ENCODE measurements at places on chromosomes 11 and 22.

GRCh38 chr22:32866953-32867352 lies 65.4 kb downstream of the TIMP3 start:
- no peak for DNase-seq

- no peak for DNase-seq
These were observed 55.6 kb downstream of the TCF20 start for GRCh38 chr22:42214633-42215415.

DNA sequence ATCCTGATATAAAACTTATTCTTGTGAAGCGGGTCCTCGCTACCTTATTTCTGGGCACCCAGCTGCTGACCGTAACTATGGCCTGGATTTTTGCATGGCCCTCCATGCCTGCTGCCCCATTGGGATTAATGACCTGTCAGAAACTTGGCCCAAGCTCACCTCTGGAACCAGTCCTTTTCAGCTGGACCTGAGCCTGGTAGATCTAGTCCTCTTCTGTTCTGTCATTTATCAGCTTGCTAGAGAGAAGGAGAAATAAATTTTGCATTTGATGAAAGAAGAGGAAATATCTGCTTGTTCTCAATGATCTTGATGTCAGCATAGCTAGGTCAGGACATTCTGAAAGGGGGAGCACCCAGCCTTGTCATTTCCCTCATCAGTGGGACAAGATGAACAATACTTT lies 387.8 kb upstream of the LARGE1 start:
- DNase-seq = no peak

- DNase-seq = no peak
These were observed 159.7 kb downstream of the FAT3 start for GRCh38 chr11:92384358-92384757.

DNA sequence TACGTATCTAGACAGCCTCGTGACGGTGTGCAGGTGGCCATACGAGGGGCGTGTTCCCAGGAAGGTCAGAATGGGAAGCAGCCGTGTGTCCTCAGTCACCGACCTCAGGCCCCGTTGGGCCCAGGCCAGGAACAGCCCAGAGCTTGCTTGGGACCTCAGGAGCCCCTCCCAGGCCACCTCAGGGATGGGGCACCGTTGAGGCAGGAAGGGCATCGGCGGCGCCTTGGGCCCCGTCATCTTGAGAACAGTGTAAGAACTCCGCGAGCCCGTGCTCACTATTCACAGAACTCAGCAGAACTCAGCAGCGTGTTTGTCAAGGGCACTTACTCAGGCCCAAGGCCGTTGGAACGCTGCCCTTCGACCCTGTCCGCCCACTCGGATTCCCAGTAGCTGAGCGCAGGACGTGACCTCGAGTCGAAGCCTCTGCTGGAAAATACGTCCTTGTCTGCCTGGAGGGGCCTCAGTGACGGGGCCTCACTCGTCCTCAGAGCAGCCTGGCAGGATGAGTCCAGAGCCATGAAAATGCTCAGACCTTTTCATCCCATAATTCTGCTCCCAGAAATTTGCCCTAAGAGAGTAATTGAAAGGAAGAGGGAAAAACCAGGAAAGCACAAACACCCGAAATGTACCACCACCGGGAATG lies 1134.8 kb downstream of the BRD1 start:
- DNase-seq = no peak

DNA sequence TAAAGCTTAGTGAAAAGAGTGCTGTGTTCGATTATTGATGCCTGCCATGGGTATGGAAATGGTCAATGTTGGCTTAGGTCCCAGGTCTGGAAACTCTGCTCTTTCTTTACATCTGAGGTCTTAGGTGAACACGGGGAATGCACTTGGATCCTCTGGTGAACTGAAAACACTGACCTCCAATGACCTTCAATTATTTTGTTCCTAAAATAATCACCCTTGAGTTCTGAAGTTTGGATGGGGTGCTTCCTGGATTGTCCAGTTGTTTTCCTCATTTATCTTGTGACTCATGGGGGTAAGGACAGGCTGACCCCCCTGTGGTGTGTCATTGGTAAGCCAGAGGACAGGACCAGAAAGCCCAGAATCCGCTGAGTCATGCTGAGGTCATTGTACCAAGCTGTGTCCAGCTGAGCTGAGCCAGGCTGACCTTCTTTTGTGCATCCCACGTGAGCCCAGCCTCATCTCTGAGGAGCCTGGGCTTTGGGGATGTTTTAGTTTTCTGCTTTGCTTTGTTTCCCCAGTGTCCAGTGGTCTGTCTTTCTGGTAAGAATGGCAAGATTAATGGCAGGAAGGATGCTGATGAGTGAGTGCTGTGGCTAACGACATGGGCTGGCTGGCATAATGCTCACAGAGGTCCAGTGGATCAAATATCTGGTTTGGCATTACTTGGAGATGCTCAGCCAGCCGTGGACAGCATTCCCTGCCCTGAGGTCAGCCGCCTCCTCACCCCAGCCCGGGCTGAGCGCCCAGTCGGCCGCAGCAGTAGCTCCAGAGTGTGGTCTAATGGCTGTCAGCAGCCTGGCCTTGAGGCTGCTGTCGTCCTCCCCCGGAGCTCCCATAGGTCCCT lies 35.6 kb downstream of the AMPD3 start:
- no peak for DNase-seq

DNA sequence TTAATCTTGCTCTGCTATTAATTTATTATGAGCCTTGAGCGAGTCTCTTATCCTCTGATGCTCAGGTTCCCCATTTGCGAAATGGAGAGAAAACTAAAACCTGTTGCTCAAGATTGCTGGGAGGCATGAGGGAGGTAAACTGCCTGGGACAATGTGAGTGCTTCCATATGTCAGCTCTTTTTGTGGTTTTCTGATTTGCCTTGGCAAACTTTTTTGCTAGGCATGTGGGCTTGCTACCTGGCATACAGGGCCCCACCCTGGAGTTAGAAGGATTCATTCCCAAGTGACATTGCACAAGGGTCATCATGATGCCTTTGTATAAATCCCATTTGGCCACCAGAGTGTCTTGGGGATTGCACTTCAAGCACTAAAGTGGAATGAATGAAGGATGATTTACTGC lies 22.4 kb downstream of the TSPAN18 start:
- no peak for DNase-seq

DNA sequence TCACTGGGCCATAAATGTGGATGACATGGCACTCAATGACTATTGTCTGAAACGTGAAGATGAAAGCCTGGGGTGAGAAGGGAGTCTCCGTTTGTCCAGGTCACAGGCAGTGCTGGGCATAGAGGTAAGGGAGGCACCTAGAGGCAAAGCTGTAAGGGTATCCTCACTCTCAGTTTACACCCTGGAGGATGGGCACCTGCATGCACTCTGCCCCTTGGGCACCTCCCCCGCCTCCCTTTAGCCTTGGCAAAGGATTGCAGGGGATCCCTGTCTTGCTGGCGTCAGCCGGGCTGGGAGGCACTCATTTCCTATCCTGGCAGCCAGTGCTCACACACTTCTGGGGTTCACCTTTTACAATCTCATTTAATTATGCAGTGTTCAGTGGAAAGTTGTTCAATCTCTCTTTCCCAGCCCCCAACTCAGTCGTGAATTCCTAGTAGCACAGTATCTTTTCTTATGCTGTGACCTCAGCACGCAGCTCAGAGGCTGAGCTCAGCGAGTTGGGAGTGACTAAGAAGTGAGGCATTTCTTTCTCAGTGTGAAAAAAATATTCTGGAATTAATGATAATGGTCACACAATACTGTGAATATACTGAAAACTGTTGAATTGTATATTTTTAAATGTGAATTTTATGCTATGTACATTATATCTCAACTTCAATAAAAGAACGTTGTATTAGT lies 866.6 kb downstream of the BRD1 start:
- DNase-seq = no peak

DNA sequence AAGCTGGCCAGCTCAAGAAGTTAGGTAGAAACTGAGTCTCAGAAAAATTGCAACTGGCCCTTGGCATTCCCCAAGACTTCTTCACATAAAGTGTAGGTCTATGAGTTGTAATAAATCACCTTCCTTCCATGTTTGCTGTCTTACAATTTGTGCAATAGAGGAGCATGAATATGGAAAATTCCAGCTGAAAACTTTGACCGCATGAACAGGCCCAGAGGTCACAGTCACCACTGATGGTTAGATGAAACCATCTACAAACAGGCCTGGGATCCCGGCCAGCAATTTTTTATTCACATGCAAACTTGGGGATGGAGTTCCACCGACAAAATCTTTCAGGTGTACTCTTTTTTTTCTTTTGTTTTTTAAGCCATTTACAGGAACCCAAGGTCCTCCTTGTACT lies 88.1 kb downstream of the SERGEF start:
- DNase-seq = no peak

GRCh38 chr22:49828599-49828965 lies 909 bp upstream of the BRD1 start:
- no peak for DNase-seq

GRCh38 chr11:27699242-27699925 lies 871 bp downstream of the BDNF start:
- peak; percentile 48 for DNase-seq

GRCh38 chr11:1087961-1088926 lies 13.6 kb downstream of the MUC2 start:
- DNase-seq = peak; percentile 55

DNA sequence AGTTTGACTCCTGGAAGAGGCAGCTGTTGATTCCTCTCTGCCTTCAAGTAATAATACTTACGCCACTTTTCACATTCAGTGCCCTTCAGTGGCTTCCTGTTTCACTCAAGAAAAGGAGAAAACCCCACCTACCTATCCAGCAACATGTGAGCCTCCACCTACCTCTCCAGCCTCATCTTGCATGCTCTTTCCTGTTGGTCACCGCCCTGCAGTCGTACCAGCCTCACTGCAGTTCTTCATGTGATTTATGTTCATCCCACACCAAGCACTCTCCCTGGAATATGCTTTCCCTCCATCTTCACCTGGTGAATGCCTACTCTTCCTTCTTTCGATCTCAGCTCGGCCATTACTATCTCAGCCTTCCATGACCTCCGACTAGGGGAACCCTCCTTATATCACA lies 21.8 kb upstream of the YWHAH start:
- DNase-seq = no peak

DNA sequence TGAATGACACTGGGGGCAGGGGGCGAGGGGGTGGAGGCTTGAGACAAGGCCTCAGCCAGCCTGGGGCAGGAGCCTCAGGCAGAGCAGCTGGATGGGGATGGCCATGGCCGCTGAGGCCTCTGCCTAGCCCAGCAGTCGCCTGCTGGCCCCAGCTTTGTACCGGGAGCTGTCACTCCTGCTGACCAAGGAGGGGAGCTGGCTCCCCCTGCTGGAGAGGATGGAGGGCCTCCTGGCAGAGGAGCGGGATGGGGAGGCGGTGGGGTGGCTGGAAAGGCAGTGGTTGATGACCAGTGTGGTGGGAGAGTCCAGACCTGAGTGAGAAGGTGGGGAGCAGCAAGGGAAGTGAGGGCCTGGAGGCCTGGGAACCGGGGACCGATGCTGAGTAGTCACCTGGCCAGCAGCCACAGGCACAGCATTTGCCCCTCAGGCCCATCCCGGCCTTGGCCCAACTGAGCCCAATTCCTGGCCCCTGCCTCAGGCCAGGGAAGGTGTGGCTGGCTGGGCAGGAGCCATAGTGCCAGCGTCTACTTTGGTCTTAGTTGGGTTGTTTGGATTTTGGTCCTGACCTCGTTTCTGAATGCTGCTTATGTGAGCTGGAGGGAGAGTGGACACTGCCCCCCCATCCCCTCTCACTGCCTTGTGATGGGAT lies 6.0 kb upstream of the SUSD2 start:
- peak; percentile 85 for DNase-seq

GRCh38 chr22:50473855-50474671 lies 772 bp downstream of the SBF1 start:
- DNase-seq = no peak

GRCh38 chr11:64268025-64268892 lies 16.2 kb downstream of the BAD start:
- peak; percentile 71 for DNase-seq

GRCh38 chr11:82261367-82261766 lies 472.3 kb downstream of the FAM181B start:
- no peak for DNase-seq

- DNase-seq = peak; percentile 96
These were observed 4.6 kb upstream of the CABP7 start for GRCh38 chr22:29715240-29715639.

GRCh38 chr11:57190548-57190947 lies 8.8 kb downstream of the LRRC55 start:
- no peak for DNase-seq

GRCh38 chr11:12330485-12331231 lies 46.7 kb upstream of the PARVA start:
- DNase-seq = peak; percentile 41

- no peak for DNase-seq
These were observed 58.1 kb downstream of the LINC01488 start for GRCh38 chr11:69539416-69540117.

DNA sequence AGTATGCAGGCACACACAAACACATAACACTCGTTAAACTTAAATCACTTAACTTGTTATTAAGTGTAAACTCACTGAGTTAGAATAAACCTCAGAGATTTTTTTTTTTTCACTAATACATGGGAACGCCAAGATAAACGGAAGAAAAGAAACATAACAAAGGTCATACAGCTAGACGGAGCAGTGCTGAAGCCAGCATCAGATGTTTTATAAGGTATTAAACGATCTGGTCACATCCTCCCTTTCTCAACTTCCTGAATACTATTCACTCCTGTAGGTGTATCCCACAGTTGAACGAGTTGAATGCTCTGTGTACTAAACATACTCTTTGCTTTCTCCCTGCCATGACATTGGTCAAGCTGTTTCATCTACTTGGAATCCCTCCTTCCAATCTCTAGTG lies 212.0 kb downstream of the SWAP70 start:
- DNase-seq = no peak

DNA sequence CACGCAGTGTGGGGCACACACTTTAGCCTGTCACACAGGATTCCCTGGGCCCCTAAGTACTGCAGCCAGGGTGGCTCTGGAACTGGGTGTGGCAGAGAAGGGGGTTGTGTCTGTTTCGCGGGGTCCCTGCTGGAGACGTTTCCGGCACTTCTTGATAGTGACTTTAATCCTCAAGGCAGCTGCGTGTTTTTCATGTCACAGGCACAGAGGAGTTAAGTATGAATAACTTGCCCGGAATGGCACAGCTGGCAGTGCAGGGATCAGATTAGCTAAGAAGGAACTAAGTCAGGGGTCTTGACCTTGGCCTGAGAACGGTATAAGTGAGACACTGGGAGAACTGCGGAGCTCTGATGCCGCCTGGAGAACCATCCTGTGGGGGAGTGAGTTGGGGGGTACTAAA lies 7.5 kb upstream of the KRTAP5-7 start:
- peak; percentile 40 for DNase-seq

DNA sequence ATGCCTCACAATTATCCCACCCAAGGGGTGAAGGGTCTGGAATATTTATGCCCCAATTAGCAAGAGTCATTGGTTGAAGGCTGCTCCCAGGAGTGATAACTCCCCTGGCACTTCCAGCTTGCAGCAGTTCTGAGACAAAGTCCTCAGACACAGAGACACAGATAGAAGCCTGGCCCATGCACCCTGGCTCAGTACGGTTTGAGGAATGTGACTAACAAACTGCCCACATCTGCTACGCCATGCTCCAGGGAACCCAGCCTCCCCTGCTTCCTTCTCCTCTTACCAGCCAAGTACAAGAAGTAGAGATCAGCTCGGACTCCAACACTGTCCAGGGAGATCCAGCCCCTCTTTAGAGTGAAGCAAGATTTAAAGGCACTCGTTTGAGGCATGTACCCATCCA lies 48.5 kb upstream of the BMAL1 start:
- no peak for DNase-seq

All from NCI-H82 (cell line).